ENCODE measurements at places on chromosomes 7 and 10. TPM values are rescaled to one million over a fixed set of nuclear protein-coding genes. Genes with fewer than 3 reads are reported as not detected.

The SNCG gene
- 50.4 TPM for polyA plus RNA-seq

The KLHDC10 gene
- 47.6 TPM for polyA plus RNA-seq

The SMURF1 gene
- polyA plus RNA-seq = 11.4 TPM

The ADRB1 gene
- not detected for polyA plus RNA-seq

The ASB10 gene
- not detected for polyA plus RNA-seq

- peak; percentile 29 for DNase-seq
Observed at GRCh38 chr7:353746-354325, 63.9 kb downstream of the FOXL3 start.

- DNase-seq = peak; percentile 58
Observed at GRCh38 chr7:26863518-26864308, 677 bp downstream of the SKAP2 start.

DNA sequence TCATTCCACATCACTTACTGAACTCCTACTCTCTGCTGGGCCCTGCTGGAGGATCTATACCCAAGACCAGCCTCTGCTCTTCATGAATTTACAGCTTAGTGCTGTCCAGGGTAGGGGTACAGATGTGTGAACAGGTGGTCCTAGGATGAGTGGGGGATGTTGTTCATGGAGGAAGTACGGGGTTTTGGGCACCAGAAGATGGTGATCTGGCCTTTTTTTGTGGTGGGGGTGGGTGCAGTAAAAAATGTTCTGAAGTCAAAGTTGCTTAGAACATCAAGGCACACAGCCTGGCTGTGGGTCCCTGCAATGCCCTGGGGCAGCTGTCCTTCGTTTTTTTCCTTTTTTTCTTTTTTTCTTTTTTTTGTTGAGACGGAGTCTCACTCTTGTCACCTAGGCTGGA is 34.2 kb upstream of the GNA12 start:
- DNase-seq = no peak

DNA sequence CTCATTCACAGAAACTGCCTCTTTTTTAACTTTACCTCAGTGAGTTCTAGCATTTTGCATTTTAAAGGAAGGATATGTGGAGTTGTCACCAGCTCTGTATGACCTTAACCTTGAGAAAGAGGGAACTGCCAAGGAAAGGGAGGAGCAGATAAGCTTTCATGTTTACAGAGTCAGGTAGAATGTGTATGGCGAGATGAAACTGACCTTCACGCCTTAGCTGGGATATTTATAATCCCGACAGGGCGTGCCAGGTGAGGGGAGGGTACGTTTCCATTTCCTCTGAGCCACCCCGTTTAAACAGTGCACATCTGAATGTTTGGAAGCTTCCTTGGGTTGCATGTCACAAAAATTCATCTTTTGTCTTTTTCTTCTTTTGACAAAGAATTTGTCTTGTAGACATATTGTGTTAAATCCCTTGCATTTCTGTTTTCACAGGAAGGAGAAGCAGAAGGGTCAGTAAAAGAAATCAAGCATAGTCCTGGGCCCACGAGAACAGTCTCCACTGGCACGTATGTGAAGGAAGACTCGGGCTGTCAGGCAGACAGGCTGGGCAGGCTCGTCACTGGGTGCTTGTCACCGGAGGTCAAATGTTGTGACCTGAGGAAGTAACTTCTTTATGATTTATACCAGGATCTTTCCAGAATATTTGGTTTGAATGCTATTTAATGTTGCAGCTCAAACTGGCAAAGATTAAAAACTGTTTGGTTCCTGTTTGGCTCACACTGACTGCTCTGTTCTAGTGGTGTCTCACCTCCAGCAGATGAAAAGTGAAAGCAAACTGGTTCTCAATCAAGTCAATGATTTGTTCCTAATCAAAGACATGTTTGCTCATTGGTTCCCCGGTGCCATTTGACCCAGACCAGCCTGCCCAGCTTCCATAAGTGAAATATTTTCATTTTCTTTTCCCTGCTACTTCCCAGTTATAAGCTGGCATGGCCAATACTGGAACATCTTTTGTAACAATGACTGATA is 16.2 kb downstream of the OPTN start:
- DNase-seq = no peak

GRCh38 chr7:87316846-87317552 is 28.5 kb upstream of the CROT start:
- DNase-seq = no peak

GRCh38 chr10:78305311-78305710 is 271.6 kb downstream of the RPS24 start:
- no peak for DNase-seq

GRCh38 chr7:112156412-112156811 is 49.8 kb downstream of the DOCK4 start:
- DNase-seq = no peak

- DNase-seq = peak; percentile 73
Observed at GRCh38 chr7:30815951-30816644, 44.9 kb downstream of the MINDY4 start.

DNA sequence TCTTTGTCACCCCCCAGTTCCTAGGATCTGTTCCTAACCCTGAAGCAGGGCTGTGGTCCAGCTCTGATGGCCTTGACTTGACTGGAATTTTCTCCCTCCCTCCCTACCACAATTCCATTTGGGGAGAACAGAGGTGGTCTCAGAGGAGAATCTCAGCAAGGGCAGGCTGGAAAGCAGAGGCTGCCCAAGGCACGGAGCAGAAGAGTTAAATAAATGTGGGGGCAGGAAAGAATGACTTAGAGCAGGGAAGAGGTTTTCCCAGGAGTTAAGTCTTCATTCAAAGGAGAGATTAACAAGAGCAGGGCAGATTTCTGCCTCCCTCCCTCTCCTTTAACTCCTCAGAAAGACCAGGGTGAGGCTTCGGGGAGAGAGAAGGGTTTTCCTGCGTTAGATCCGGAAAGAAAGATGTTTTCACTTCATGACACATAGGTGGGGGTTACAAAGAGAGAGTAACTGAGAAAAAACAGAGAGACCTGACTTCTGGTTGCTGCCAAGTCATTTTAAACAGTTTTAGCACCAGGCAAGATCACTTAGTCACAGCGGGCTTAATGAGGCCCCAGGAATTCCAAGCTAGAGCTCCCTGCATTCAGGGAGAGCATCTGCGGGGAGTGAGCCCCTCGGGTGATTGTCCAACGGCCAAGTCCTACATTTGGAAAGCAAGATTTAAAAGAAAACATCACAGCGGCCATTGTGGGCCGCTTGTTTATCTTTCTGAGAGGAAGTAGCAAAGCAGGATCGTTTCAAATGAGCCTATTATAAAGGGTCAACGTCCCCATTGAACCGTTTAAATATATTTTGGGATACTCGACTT is 78.7 kb downstream of the ARHGAP22 start:
- no peak for DNase-seq

DNA sequence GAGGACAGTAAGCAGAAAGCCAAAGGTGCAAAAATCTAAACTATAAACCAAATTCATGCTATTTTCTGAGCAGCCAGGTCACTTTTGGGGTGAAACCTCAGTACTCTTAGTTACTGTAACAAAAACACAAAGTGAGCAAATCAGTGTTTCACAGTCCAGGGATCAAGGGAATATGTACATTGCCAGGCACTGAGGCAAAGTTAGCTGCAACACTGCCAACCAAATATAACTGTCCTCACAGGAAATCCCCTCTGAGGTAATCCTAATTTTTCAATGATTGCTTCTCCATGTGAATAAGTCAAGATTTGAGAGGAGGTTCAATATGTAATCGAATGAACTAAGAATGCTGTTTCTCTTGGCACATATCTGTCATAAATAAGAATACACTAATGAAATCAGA is 229.7 kb downstream of the TSPAN12 start:
- DNase-seq = peak; percentile 45

DNA sequence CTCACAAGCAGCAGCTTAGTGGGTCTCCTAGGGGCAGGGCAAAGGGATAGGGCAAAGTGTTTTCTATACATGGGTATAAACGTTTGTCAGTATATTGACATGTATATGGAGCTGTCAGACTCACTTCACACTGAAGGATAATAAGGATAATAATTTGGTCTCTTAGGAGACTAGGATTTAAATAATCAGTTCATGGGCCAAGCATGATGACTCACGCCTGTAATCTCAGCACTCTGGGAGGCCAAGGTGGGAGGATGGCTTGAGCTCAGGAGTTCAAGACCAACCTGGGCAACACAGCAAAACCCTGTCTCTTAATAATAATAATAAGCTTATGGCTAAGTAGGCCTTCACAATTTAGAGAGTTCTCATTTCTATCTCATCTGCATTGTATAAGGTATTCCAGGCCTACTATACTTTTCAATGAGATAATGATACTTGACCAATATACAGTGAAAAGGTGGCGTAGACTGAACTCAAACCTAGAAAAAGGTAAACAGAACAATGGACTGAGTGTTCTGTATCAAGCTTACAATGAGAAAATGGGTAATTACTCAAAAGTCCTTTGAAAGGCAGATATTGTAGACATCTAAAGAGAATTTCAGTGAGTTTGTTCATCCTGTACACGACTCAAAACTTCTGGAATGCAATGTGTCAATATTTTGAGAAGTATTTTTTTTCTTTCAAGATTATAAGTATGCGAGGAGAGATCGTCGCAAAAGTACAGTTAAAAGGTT is 7.0 kb downstream of the GSAP start:
- DNase-seq = no peak

DNA sequence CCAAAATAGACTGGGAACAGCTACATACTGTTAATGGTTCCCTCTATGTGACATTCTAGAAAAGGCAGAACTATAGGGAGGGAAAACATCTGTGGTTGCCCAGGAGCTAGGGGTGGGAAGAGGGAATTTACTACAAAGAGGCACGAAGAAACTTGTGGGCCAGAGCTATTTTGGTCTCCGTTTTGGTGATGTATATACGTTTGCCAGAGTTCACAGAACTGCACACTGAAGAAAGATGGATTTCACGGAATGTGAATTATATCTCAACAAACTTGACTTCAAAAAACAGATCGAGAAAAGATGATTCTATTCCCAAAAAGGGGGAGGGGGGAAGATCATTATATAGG is 386 bp upstream of the AS3MT start:
- DNase-seq = peak; percentile 41

- DNase-seq = no peak
Observed at GRCh38 chr7:124689523-124689922, 76.1 kb downstream of the GPR37 start.

DNA sequence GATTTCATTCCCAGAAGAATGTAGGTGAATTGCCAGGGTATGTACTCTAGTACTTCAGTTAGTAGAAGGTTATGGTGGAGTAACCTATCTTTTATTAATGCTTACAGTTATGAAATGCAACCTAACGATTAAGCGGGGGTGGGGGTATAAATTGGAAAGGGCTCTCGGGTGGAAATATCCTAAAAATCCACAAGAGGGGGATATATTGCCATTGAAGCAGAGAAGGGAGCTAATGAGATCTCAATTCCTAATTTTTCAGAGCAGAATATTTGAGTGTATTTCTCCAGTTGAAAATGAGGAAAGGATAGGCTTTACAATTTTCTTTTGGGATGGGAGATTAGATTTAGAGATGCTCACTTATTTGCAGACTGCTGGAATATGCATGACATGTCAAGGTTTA is 90.8 kb downstream of the DNAJB9 start:
- no peak for DNase-seq

GRCh38 chr7:80362010-80362618 is 149.8 kb downstream of the GNAT3 start:
- DNase-seq = no peak

DNA sequence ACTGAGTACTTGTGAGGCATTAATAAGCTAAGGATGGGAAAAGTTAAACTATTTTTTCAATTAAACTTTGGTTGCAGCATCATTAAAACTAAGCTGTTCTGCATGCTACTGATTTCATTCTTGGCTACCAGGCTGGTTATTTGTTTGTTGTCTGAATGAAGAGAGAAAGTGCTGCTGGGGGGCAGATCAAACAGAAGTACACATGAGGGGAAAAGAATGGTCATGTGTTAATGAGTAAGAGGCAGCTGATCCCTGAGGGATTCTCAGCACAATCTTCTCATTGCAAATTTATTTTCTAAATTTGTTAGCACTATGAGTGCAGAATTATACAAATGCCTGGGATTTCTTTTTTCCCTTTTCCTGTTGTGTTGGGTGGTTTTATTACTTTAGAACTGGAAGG is 213.2 kb upstream of the HPS1 start:
- no peak for DNase-seq

DNA sequence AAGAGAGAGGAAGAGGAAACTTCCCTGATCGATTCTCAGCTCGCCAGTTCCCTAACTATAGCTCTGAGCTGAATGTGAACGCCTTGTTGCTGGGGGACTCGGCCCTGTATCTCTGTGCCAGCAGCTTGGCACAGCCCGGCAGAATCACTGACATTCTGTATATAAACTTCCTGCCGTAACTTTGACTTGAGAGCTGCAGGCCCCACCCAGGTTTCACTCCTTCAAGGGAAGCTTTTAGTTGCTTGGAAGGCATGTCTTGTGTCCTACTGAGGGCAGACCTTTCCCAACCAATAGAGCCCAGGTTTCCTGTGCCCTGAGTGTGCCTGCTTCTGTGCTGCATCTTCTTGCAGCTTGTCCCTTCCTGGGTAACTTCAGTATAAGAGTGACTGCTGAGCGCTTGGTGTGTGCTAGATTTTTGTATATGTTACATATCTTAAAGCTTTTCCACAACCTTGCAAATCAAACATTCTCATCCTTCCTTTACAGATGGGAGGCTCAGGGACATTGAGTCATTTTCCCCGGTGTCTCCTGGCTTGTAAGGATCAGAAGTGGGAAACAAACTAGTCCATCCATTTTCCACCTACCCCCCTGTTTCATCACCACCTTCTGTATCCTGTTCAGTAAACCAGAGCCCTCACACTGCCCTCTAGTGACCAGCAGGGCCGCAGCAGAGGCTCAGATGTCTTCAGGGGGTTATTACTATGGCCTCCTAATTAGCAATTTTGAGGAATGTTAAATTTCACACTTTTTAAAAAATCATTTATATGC is 225.2 kb upstream of the PRSS58 start:
- DNase-seq = no peak

- no peak for DNase-seq
Observed at GRCh38 chr10:133109711-133110110, 22.0 kb downstream of the ADGRA1 start.

- no peak for DNase-seq
Observed at GRCh38 chr7:101411508-101411874, 48.8 kb downstream of the COL26A1 start.

GRCh38 chr7:81694711-81695110 is 75.1 kb downstream of the HGF start:
- DNase-seq = no peak

GRCh38 chr10:69663369-69663947 is 33.4 kb downstream of the FAM241B start:
- no peak for DNase-seq

DNA sequence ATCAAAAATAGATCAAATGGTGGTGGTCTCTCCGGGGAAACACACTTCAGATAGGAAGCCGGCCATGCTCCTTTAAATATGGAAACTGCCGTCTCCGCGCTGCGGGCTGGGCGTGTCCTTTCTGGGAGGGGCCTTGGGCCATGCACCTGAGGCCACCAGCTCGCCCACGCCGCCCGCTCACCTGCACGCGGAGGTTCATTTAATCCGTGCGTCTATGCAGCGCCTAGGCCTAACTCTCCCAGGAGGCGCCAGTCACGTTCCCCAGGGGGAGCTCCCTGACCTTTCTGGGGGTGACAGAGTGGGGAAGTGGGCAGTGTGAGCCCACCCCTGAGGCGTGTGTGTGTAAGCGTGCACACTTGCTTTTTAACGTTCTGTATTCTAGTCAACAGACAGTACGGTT is 64.0 kb downstream of the C10orf143 start:
- DNase-seq = no peak

All from muscle of arm (tissue), 14 donors.